Hepatic stellate cell (primary cell): ENCODE measurements at places on chromosomes 1 and 21.

DNA sequence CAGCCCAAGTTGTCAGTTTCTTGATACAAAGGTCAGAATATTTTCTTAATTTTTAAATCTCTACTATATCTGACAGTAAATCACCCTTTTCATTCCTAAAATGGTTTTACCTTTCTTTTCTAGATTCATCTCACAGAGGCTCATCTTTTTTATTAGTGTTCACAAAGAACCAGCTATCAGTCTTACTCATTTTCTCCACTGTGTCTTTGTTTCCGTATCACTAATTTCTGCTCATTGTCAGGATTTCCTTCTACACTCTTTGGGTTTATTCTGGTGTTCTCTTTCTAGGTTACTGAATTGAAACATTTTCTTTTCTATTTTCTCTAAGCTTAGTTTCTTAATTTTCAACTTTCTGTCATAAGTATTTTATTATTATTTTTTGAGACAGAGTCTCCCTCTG, 8.7 kb downstream of the AGPAT3 start:
- DNase-seq = no peak

DNA sequence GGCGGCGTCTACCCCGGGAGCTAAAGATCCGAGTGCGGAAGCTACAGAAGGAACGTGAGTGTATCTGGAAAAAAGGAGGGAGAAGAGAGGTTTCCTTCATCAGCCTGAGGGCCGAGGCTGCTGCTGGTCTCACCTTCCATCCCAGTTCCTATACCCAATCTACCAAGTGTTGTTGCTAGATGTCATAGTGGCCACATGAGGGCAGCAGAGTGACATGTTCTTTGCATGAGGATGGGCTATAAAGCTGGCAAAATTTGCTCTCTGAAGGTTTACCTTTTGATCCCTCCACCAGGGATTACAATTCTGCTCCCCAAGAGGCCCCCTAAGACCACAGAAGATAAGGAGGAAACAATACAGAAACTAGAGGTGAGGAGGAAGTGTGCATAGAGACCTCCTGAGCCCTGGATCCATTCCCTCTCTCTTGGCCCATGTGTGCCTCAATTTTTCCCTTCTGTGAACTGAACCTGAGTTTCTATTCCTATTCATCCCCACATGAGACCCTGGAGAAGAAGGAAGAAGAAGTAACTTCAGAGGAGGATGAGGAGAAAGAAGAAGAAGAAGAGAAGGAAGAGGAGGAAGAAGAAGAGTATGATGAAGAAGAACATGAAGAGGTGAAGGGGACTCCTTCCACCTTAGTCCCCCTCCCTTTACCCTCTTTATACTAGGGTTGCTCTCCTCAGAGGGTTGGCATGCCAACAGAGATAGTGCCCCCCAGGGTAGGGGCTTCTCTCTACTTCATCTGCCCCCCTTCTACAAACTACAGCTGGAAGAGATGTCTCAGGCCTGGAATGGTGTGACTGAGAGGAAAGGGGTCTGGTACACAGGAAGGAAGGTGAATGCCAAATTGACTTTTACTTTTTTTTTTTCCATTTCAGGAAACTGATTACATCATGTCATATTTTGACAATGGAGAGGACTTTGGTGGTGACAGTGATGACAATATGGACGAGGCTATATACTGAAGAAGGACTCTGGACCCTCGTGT, 13.3 kb downstream of the POLR3GL start:
- peak; percentile 69 for DNase-seq

DNA sequence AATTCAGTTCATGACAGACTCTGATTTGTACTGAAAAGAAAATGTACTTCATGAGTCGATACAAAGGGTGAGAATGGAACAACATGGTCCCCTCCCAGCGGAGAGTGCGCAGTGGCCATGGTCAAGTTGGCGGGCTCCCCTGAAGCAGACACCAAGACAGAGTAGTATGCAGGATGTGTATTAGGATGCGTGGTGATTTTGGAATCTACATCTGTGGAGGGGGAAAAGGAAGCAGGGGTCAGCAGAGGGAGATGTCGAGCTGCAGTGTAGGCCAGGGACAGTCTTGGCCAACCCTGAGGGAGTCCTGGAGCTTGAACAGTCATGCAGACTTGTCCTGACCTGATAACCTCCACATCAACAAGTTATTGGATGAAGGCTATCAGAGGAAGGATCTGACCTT, 481.0 kb downstream of the OMA1 start:
- no peak for DNase-seq

GRCh38 chr1:86758570-86758969, 54.2 kb downstream of the SH3GLB1 start:
- DNase-seq = no peak

DNA sequence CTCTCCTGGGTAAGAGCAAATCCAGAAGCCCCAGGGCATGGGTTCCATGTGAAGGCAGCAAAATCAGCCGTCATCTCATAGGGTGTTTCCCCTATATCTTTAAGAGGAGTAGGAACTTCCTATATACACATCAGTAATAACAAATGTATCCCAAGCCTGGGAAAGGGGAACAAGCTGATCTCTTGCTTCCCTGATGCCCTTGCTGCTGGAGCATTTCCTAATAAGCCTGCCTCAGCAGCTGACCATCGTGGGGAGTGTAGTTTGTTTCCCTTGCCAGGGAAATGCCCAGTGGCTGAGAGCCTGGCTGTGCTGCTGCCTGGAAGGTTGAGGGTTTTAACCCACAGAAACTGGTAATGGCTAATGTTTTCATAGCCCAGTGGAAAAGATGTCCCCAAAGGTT, 177.0 kb downstream of the NPHP4 start:
- no peak for DNase-seq

GRCh38 chr1:240109920-240110636, 18.4 kb downstream of the FMN2 start:
- DNase-seq = no peak

GRCh38 chr1:25725482-25725881, 74.5 kb upstream of the SELENON start:
- no peak for DNase-seq

GRCh38 chr1:101112051-101112780, 86.6 kb upstream of the DPH5 start:
- no peak for DNase-seq

DNA sequence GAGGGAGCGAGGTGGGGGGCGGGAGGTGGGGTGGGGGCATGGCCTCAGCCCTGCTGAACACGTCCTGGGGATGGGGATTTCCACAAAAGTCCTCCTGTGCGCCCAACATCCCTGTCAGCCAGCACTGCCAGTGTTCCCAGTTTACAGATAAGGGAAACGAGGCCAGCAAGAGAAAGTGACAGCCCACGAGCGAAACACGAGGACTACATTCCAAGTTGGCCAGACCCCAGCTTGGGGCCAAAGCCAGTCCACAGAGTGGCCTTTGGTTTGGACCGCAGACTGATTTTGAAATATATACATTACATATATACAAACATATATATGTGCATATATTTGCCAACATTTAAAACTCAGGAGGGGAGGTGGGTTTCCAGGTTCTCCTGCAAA, 5.0 kb downstream of the FBXO2 start:
- no peak for DNase-seq

DNA sequence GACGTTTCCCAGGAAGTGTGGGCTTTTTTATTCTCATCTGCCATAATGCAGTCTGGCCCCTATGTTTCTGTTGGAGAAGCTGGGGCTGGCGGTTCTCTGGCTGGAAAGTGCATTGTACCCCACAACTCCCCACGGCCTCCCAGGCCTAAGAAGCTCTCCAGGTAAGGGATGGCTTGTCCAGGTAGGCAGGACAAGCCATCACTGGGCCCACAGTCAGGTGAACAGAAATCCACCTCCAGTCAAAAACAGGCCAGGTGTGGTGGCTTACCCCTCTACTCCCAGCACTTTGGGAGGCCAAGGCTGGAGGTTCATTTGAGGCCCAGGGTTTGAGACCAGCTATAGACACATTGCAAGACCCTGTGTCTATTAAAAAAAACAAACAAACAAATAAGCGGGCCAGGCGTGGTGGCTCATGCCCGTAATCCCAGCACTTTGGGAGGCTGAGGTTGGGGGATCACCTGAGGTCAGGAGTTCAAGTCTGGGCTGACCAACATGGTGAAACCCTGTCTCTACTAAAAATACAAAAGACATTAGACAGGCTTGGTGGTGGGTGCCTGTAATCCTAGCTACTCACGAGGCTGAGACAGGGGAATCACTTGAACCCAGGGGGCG, 3.1 kb upstream of the WNT9A start:
- no peak for DNase-seq

DNA sequence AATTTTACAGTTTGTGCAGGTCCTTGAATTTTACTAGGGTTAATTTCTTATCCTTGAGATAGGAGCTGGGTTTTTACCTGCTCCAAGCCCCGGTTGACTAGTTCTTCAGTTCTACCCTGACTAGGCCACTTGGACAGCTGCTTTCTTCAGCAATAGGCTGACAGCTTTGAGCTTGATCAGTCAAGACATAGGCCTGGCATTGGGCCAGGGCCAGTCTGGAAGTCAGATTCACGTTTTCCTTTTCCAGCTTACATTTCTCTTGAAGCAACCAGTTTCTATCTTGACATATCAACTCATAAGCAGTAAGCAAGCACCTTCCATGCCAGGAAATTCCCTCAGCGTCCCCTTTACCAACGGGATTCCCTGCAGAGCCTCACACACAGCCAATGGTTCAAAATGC, 63.7 kb upstream of the AJAP1 start:
- no peak for DNase-seq

DNA sequence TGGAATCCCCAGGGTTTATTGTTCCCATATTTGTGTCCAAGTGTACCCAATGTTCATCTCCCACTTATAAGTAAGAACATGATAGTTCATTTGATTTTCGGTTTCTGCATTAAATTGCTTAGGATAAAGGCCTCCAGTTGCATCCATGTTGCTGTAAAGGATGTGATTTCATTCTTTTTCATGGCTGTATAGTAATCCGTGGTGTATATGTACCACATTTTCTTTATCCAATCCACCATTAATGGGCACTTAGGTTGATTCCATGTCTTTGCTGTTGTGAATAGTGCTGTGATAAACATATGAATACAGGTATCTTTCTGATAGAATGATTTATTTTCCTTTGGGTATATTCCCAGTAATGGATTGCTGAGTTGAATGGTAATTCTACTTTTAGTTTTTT, 20.0 kb upstream of the BATF3 start:
- no peak for DNase-seq

DNA sequence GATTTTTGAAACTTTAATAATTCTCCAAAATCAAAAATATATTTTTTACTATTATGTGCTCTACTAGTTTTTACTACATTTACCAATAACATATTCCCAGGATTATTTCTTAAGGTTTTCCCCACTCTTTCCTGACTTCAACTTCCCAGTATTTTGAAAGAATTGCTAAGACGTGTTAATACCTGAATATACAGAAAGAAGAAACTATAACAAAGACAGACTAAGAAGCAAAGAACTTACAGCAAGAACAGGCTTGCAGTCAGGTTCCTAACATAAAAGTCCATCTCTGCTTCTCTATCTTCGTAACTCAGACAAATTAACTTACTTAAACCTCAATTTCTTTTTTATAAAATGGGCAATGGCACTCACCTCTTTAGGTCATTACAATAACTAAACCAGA, 63.2 kb downstream of the SRSF11 start:
- DNase-seq = no peak

- peak; percentile 57 for DNase-seq
Measured at GRCh38 chr21:38920631-38921398, 115.1 kb downstream of the ETS2 start.
